ENCODE measurements at places on chromosomes 4 and X. TPM values are rescaled to one million over a fixed set of nuclear protein-coding genes. Genes with fewer than 3 reads are reported as not detected.

Gene RAB9B
- total RNA-seq = 0.26 TPM

- no peaks in the 10 kb centered on the region for H3K27me3 ChIP-seq
- no peaks in the 10 kb centered on the region for H3K36me3 ChIP-seq
- no peak overlapping the region for H3K4me3 ChIP-seq
- H3K4me1 ChIP-seq = no peaks in the 10 kb centered on the region
- H3K27ac ChIP-seq = no peak overlapping the region
Measured at GRCh38 chr4:149765630-149766029, 50.0 kb downstream of the IQCM start.

DNA sequence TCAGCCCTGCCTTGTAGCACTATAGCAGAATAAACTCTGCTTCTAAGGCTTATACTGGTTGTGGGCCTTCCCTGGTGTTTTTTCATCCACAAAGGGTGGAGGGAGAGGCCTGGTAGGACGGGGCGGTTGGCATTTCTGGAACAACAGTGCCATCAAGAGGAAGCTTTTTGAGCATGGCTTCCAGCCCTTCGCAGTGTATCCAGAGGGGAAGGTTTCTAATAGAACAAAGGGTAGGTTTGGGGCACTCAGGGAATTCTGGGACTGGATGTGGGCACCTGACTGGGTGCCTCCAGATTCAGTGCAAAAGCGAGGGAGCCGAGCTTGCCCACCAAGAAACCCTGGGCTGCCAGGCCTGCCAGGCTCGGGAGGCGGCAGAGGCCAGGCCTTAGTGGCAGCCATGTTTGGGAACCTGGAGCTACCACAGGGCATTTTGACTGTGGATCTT, 229.6 kb upstream of the AGTR2 start:
- peak; percentile 74 for DNase-seq
- H3K27ac ChIP-seq = no peak overlapping the region
- H3K4me1 ChIP-seq = no peaks in the 10 kb centered on the region
- H3K4me3 ChIP-seq = no peak overlapping the region
- no peaks in the 10 kb centered on the region for H3K36me3 ChIP-seq

- no peaks in the 10 kb centered on the region for H3K27me3 ChIP-seq
- H3K27ac ChIP-seq = no peak overlapping the region
- no peaks in the 10 kb centered on the region for H3K4me1 ChIP-seq
- H3K4me3 ChIP-seq = no peak overlapping the region
Measured at GRCh38 chr4:169510617-169511016, 101.8 kb downstream of the NEK1 start.

GRCh38 chr4:14091966-14092365, 464.4 kb upstream of the BOD1L1 start:
- no peaks in the 10 kb centered on the region for H3K36me3 ChIP-seq
- H3K4me1 ChIP-seq = no peaks in the 10 kb centered on the region
- H3K4me3 ChIP-seq = no peak overlapping the region
- no peak for DNase-seq

DNA sequence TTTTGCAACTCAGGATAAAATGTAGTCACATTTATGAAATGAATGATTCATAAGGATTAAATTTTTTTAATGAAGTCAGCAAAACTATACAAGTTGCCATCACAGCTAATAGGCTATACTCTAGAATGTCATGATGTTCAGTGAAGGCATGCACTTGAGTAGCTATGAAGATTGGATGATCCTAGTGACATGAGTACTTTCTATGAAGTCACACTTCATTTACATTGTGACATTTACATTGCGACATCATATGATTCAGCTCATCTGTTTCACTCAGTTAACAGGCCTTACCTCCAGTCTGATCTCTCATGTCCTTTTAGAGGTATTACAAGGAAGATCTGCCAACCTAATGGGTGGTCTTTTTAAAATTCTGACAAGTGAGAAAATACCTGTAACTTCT, 82.7 kb upstream of the FGF13 start:
- H3K4me3 ChIP-seq = no peak overlapping the region
- no peaks in the 10 kb centered on the region for H3K4me1 ChIP-seq
- H3K27me3 ChIP-seq = no peaks in the 10 kb centered on the region

- DNase-seq = no peak
- no peaks in the 10 kb centered on the region for H3K36me3 ChIP-seq
- peaks cover 26% of the 10 kb centered on the region for H3K4me1 ChIP-seq
Measured at GRCh38 chrX:49075347-49075746, 1.5 kb upstream of the PRAF2 start.

GRCh38 chr4:128825226-128825625, 15.7 kb downstream of the JADE1 start:
- H3K4me3 ChIP-seq = no peak overlapping the region
- no peak overlapping the region for H3K27ac ChIP-seq
- peaks cover 4% of the 10 kb centered on the region for H3K36me3 ChIP-seq
